ENCODE measurements at places on chromosomes 6 and 20.

DNA sequence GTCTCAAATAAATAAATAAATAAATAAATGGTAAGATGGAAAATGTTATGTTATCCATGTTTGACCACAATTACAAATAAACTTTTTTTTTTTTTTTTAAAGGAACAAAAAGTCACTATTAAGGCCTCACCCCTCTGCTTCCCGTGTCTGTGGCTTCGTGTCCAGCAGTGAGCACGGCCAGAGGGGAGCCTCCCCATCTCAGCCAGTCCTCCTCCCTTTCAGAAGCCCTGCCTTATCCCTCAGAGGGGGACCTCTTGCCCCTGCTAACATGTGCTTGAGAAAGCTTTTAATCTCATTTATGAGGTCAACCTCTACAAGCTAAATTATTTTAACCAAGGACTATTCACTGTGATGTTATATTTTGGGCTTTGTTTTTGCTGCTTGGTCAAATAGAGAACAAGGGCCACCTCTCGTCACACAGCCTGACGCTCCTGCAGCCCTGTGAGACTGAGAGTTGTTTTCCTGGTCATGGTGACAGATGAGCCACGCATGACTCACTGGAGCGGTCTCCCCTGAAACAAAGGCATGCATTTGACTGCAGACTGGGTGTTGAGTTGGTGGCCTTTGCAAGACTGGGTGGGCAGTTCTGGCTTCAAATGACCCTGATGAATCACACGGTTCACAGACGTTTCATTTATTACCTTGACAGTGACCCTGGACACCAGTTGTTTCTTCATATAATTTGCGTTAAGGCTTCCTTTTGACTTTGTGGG, 131.8 kb downstream of the TIAM2 start:
- DNase-seq: no peak

GRCh38 chr6:73801652-73802268, 105.8 kb downstream of the CD109 start:
- no peak for DNase-seq

DNA sequence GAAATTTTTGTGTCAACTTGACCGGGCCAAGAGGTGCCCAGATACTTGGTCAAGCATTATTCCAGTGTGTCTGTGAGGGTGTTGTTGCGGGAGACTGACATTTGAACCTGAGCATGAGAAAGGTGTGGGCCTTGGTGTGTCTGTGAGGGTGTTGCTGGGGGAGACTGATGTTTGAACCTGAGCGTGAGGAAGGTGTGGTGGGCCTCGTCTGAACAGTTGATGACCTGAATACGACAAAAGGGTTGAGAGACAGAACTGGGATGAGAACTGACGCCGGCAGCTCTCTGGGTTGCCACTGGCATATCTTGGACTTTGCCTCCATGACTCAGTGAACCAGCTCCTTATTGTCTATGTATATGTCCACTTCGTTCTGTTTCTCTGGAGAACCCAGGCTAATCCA, 240.5 kb downstream of the ERMARD start:
- DNase-seq: no peak

DNA sequence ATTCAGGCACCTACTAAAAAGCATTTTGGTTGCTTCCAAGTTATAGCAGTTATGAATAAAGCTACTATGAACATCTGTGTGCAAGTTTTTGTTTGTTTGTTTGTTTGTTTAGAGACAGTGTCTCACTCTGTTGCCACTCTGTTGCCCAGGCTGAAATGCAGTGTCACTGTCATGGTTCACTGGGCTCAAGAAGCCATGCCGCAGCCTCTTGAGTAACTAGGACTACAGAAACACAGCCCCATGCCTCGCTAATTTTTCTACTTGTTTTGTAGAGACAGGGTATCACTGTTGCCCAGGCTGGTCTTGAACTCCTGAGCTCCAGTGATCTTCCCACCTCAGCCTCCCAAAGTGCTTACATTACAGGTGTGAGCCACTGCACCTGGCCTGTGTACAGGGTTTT, 795.9 kb downstream of the EPHA7 start:
- DNase-seq: no peak

DNA sequence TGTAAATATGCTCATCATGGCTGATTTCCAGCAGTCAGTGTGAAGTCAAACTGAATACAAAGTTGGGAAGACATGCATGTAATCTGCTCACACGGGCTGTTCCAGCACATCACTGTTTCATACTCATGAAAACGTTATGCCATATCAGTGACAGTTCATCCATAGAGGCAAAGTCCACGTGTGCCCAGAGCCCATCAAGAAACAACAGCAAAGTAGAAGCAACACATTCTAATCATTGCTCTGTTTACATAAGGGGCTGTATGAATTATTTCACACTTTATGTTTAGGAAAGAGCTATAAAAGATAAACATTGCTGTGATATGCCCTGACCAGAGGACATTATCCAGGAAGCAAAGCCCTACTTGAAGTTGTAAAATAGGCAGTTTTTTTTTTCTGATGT, 157.0 kb upstream of the ENPP5 start:
- DNase-seq: no peak

GRCh38 chr6:48183811-48184605, 73.0 kb upstream of the PTCHD4 start:
- DNase-seq: no peak

DNA sequence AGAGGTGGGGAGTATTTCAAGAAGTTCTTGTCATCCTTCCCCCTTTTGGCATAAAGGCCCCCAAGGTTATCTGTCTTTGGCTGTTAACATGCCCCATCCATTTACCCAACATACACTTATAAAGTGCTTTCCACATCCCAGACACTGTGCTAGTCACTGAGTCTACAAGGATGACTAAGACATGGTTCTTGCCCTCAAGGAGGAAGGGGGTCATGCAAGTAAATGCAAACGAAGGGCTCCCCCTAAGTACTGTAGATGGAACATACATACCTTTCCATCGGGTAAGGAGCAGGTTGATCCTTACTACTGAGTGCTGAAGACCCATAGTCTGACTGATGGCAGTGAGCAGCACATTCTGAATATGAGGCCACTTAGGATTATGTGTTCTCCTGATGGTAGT, 38.3 kb downstream of the HECA start:
- no peak for DNase-seq

GRCh38 chr20:16123623-16124022, 449.6 kb downstream of the KIF16B start:
- no peak for DNase-seq

DNA sequence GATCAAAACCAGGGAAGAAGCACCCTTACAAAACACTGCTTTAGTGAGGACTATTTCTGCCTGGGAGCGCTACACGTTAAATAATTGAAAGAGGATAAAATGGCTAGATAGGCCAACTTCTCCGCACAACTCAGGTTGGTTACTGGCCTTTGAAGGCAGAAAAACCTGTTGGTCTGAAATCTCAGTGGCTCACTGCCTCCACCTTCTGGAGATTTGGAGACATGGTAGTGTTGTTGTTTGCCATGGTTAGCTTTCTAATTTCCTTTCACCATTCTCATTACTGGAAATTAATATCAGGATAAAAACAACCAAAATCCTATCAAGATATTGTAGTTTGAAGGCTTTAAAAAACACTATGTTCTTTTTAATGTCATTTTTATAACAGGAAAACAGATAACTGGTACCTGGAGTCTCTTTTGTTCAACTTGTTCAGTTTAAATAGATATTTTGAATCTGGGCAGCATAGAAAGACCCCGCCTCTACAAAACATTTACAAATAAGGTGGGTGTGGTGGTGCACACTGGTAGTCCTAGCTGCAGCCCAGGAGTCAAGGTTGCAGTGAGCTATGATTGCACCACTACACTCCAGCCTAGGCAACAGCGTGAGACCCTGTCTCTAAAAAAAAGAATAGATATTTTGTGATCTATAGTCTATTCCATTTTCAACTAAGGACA, 27.5 kb upstream of the BCLAF1 start:
- DNase-seq: no peak

- DNase-seq: no peak
Observed at GRCh38 chr6:150722614-150723344, 123.1 kb downstream of the PLEKHG1 start.

- DNase-seq: no peak
Observed at GRCh38 chr20:46552460-46553420, 2.3 kb upstream of the OCSTAMP start.

DNA sequence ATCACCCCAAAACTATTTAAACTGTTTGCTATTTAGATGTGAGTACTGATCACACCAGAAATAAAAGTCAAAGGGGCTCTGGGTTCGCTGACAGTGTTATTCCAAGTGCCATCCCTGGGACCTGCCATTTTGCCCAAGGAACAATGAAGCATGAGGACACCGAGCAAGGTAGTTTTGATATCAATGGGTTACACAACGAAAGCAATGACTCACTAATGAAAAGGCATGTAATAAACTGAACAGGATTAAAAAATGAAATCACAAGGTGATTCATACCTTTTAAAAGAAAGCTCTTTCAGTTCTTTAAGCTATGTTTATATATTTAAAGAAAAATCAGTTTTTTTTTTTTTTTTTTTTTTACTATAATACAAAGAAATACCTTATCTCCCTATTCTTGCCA, 102.0 kb downstream of the HS3ST5 start:
- no peak for DNase-seq

DNA sequence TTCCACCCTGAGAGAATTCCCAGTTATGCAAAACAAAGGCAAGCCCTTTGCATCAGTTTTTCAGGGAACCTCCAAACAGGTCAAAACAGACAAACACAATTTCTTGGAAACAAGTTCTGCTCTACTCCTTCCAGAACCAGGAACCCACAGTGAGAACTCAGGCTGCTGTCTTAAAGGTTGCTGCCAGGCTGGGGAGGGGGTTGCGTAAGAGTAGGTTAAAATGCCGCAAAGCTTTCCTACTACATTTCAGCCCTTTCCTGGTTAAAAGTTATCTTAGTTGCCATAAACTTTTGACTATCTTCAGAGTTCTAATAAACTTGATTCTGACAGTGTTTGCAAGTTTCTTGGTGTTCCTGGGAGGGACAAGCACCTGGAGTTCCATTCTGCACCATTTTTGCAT, 33.8 kb downstream of the KPNA5 start:
- DNase-seq: no peak

GRCh38 chr20:6489361-6490171, 277.9 kb upstream of the BMP2 start:
- DNase-seq: no peak

DNA sequence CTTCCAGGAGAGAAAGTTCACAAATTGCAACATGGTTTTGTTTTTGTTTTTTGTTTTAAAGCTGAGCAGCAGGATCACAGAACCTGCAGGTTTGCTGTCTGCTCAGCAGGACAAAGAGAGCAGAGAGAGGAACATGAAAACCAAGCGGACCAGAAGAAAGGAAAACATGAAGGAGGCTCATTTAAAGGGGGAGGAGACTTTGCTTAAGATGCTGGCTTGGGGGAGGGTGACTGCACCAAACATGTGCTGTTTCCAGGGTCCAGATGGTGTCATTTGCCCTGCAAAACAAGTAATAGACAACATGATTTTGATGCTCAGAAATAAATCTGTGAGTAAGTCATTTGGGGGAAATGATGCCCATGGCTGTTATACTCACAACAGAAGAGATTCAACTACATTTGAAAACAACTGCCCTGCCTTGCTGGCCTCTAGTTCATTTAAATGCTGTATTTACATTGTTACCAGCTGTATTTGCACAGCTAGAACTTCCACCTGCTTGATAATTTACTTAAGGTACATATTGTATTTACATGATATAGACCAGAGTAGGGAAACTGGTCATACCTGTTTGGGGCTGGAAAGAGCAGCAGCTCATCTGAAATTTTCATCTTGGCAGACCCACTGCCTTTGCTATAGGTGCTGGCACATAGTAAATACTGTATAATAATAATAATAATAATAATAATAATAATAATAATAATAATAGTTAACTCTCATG, 32.2 kb upstream of the CHD6 start:
- DNase-seq: no peak

GRCh38 chr6:74585753-74586152, 620.1 kb downstream of the COL12A1 start:
- DNase-seq: no peak

- DNase-seq: no peak
Observed at GRCh38 chr6:121000381-121000780, 333.9 kb downstream of the TBC1D32 start.

GRCh38 chr6:167247814-167248595, 43.1 kb upstream of the UNC93A start:
- DNase-seq: no peak

- no peak for DNase-seq
Observed at GRCh38 chr6:150177952-150178520, 35.2 kb downstream of the PPP1R14C start.
